T-helper 22 cell (primary cell): ENCODE measurements at places on chromosomes 3 and 15.

- DNase-seq: no peak
Observed at GRCh38 chr3:181328346-181328745, 338.8 kb upstream of the DNAJC19 start.

DNA sequence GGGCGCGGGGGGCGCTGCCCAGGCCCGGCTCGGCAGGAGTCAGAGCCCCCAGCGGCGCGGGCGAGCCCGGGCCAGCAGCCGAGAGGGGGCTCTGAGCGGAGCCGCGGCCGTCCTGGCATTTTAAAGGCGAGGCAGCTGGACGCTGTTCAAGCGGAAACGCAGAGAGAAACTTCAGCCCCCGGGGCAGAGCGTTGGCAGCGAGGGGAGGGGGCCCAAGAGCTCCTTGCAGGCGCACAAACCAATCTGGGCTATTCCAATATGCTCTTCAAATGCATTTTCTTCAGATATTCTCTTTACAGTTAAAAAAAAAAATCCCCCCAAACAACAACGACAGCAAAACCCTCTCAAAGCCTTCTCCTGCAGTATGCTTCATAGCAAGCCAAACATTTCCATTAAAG lies at the start of gene CTXND1:
CTXND1 (minus strand) TSS at position 93 of the 398 bp plus-strand sequence. CDS start 50,264 bp downstream, outside the sequence.
- no peak for DNase-seq

- DNase-seq: no peak
Observed at GRCh38 chr3:18591120-18591519, 166.0 kb upstream of the SATB1 start.

- DNase-seq: no peak
Observed at GRCh38 chr3:16865335-16865734, 19.4 kb upstream of the PLCL2 start.

DNA sequence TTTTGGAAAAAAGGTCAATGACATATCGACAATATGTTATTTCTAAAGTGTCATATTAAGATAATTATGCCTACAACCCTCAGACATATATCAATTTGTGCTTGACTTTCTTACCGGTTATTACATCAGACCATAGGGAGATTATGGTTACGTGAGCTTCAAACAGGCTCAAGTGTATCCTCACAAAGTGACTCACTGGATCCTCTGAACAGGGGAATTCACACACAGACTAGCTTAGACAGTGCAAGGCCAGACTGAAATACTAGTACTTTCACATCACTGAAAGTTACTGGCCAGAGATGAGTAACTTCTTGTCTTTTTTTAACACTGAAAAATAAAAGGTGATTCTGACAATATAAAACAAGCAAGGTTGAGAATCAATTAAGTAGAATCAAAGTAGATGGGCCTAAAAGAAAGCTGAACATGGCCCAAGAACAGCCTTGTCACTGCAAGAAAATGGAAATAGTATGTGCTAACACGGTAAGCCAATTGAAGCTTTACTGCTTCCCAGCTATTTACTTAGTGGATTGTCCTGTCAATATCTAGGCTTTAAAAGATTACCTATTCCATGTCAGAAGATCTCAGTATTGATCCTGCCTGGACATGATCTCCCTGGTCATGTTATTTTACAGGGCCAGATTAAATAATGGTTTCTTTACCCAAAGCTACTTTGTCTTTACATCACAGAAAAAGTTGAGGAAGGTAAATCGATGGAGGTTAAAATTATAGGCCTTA lies 848.6 kb downstream of the ROBO1 start:
- DNase-seq: no peak

- DNase-seq: no peak
Observed at GRCh38 chr15:74373056-74373650, 5.7 kb upstream of the CYP11A1 start.

DNA sequence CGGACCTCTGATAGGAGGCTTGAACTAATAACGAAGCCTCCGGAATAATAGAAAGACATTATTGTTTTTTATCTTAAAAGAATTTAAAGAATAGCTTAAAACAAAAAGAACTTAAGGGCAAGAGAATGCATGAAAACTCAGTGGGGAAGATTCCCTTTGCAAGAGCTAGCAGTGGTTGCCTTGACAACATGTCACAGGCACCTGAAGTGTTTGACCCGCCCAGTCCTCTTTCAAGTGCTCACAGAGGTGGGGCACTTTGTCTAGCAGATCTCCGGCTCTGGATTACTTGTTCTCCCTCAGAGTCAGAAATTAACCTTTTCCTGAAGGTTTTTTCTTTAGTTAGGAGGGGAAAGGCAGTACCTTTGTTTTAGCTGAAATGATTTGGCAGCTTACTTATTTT lies 37.8 kb downstream of the LARS2 start:
- no peak for DNase-seq

DNA sequence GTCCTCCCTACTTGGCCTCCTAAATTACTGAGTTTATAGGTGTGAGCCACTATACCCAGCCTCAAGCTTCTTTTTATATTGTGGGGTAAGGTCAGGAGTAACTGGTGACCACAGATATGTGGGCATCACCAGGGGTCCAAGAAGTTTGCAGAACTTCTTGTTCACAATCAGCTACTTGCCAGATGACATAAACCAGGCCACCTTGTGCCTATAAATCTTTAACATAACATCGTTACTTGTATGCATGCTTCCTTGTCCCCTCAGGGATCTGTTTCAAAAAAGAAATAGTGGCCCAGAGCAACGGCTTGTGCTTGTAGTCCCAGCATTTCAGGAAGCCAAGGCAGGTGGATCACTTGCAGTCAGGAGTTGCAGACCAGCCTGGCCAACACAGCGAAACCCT lies 115.1 kb upstream of the FAM174B start:
- no peak for DNase-seq

- no peak for DNase-seq
Observed at GRCh38 chr15:29759596-29759995, 62.7 kb downstream of the TJP1 start.

DNA sequence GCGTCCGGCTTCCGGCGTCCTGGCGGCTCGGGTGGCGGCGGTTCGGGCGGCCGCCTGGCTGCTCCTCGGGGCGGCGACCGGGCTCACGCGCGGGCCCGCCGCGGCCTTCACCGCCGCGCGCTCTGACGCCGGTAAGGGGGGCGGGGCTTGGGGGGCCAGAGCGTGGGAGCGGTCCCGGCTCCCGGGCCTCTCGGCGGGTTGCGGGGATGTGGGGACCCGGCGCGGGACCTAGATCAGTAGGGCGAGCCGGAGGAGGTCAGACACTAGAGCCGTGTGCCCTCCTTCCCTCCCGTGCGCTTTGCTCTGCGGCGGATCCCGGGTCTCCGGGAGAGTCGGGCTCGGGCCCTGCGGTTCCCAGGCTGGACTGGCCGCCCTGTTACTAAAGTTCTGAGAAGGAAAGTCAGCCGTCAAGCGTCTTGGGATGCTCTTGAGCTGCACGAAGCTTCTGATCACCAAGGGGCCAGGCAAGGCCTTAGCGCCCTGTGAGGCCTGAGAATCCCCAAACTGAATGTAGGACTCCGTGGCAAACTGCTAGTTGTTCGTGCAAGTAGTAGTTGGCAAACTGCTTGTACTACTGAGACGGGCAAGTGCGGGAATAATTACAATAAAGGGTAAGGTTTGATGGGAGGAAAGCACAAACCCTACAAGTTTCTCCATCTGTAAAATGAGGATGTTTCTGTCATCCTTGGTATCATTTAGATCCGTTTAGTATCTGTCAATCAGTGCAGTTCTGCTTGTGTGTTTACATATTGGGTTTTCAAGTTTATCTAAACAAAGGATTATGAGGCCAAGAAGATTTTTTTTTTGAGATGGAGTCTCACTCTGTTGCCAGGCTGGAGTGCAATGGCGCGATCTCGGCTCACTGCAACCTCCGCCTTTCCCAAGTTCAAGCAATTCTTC lies 587 bp downstream of the PIGX start:
- DNase-seq: peak; percentile 64

DNA sequence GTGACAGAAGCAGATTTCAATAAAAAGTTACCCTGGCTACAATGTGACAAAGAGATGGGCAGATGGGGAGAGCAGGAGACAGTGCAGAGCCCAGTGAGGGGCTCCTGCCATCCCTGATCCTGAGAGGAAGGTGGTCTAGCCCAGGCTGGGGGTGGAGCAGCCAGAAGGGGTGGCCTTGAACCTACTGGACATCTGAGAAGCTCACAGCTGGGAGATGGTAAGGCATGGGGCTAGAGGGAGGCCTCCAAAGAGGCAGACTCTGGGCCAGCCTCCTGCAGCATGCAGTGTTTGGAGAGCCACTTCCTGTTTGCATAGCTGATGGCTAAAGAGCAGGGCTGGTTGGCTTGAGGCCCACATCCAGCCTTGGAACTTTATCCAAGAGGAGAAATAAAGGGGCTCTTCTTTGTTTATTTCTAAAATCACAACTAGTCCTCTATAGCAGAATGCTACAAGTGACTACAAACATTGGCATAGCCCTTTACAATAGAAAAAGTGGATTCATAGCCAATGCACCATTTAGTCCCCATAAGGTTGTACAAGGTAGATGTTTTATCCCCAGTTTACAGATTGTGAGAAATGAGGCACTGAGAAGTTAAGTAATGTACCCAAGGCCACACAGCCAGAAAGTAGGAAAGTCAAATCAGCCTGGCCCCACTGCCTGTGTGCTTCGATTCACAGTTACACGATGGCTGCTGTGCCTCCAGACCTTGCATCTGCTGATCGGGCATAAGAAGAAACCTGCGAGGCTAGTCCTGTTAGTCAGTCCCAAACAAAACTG lies 4.6 kb downstream of the EFCC1 start:
- no peak for DNase-seq

GRCh38 chr3:15290736-15291135 lies 41.6 kb downstream of the SH3BP5 start:
- DNase-seq: no peak

DNA sequence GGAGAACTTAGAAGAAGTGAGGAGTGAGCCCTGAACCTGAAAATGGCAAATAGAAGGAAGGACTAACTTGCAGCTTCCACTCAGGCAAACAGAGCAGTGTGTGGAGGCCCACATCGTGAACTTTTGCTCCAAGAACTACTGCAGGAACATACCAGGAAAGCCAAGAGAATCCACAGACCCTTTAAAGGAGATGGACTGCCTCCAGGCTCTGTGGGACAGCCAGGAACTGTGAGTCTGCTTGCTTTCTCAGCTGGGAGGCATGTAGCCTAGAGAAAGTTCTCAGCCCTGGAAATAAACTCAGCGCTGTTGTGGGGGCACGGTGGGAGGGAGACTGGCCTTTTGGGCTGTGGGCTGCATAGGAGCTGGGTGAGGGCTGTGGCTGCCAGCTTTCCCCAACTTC lies 93.0 kb downstream of the SNRK start:
- DNase-seq: no peak

- DNase-seq: no peak
Observed at GRCh38 chr15:74272812-74273211, 36.7 kb downstream of the CCDC33 start.

DNA sequence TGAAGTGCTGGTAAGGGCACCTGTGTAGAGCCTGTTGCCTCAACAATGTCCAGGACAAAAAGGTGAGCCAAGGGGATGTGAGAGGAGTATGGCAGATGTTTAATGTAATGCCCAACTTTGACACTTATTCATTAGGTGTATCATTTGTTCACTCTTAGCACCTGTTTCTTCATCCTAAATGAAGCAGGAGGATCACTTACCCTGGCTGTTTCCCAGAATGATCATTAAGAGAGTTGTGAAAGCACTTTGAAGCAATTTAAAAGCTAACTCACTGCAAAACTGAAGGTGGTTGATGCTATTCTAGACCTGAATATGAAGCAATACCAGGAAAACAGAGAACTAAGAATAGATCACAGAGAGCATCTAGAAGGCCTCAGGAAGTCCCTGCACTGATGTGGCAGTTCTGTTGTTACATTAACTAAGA lies 3.4 kb upstream of the HHLA2 start:
- DNase-seq: no peak

GRCh38 chr3:126519506-126520455 lies 2.2 kb upstream of the UROC1 start:
- DNase-seq: no peak

DNA sequence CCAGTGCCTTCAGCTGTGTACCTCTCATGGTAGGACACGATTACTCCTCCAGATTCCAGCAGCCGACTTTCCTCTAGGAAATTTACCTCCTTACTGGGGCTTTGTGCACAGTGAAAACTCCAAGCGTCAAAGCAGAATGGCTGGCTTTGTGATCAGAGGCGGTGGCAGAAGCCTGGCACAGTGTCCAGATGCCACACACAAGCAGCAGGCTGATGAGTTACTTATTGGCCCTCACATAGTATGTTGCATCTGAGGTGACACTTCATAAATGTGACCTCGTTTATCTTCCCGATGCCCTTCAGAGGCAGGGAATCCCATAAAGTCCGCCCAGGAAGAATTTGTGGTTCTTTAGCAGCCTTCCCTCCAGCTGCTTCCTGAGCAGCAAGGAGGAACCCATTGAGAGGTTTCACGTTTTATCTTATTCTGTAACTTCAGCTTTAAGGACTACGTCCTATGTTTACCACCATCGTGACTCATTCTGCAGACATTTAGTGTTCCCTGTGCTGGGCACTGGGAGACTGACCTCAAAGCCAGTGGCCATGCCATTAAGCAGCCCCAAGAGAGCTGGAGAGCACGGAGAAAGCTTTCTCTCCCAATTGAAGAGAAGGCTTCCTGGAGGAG lies 107.1 kb upstream of the C15orf61 start:
- DNase-seq: no peak

GRCh38 chr15:79357566-79357965 lies 46.7 kb downstream of the TMED3 start:
- no peak for DNase-seq

- no peak for DNase-seq
Observed at GRCh38 chr3:108486338-108486737, 24.1 kb downstream of the MYH15 start.

DNA sequence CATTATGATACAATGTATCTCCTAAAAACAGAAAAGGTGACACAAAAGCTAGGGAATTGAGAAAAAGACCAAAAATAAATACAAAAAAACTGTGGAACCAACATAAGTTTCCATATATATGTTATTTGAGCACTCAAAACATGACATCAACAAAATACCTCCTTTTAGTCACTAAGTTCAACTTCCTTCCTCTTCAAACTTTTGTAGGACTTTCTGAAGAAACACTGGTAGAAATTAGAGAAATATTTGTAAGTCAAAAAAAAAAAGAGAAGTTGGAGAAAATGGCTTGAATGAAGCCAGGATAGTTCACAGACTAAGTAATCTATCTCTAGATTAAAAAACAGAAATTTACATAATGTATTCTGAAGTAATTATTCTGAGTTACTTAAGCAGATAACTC lies 208.4 kb upstream of the ALCAM start:
- DNase-seq: no peak

- DNase-seq: no peak
Observed at GRCh38 chr3:151578495-151578894, 117.6 kb upstream of the IGSF10 start.

DNA sequence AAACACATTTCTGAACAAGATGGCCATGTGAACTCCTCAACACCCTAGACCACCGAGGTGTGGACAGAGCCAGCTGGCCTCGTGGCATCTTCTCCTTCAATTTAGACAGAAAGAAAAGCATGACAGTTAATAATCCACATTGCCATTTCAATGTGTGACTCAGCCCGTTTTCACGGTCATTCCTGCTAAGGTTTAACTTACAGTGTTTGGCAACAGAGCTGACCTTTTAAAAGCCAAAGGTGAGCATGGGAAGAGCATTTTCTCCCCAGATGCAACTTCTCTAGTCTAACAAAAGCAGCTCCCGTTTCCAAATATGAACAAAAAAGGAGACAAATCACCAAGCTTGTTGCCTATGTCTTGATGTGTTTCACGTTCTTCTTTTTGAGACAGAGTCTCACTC lies 417.6 kb upstream of the WNT5A start:
- no peak for DNase-seq

GRCh38 chr15:55799291-55800212 lies 56.6 kb upstream of the PRTG start:
- DNase-seq: no peak

- DNase-seq: no peak
Observed at GRCh38 chr15:32802286-32802936, 84.6 kb downstream of the GREM1 start.

GRCh38 chr3:179299999-179300613 lies 22.7 kb upstream of the ZNF639 start:
- DNase-seq: no peak
